ENCODE measurements at places on chromosomes 11 and 22. TPM values are rescaled to one million over a fixed set of nuclear protein-coding genes. Genes with fewer than 3 reads are reported as not detected.

- no peak for DNase-seq
Observed at GRCh38 chr22:25035715-25036114, 83.2 kb downstream of the KIAA1671 start.

GRCh38 chr22:43891360-43892182, at the start of gene PNPLA5:
PNPLA5 (minus strand) TSS chr22:43892013; CDS start chr22:43891880, 133 bp downstream.
- no peak for DNase-seq

The DRD4 gene
- 4.0 TPM for polyA plus RNA-seq

GRCh38 chr11:44877571-44878497, 72.8 kb downstream of the TP53I11 start:
- peak; percentile 28 for DNase-seq

The MFRP gene
- polyA plus RNA-seq = not detected

The BIRC3 gene
- polyA plus RNA-seq = 1.1 TPM

DNA sequence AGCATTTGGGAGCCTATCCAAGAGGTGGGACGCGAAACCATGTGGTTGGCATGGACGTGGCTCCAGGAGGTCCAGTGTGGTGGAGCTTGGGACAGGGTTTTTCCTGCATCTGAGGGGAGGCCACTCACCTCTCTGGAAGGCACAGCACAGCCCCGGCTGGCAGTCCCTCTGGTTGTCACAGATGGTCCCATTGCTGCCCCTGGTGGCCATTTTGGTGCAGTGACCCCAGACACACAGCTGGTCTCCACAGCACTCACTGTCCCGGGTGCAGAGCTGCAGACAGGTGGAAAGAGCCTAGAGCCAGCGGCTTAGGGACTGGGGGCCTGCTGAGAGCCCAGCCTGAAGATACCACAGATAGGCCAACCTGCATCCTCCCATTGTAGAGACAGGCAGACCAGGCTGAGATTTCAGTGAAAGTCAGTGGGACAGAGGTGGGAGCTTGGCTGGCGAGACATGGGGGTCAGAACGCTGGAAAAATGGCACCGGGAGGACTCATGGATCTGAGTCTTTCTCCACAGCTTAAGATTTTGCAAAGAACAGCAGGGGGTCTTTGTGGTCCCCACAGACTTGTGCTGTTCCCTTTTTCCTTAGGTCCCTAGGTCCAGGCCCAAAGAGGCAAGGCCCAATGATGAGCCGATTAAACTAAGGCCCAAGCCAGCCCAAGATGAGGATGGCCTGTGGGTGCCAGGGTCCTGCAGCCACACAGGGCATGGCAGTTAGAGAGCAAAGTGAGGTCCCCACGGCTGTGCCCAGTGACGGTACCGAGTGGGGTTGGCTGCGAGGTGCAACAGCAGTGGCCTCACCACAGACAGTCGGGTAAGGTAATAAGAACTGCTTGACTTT, 41.4 kb downstream of the DKK3 start:
- DNase-seq = no peak

DNA sequence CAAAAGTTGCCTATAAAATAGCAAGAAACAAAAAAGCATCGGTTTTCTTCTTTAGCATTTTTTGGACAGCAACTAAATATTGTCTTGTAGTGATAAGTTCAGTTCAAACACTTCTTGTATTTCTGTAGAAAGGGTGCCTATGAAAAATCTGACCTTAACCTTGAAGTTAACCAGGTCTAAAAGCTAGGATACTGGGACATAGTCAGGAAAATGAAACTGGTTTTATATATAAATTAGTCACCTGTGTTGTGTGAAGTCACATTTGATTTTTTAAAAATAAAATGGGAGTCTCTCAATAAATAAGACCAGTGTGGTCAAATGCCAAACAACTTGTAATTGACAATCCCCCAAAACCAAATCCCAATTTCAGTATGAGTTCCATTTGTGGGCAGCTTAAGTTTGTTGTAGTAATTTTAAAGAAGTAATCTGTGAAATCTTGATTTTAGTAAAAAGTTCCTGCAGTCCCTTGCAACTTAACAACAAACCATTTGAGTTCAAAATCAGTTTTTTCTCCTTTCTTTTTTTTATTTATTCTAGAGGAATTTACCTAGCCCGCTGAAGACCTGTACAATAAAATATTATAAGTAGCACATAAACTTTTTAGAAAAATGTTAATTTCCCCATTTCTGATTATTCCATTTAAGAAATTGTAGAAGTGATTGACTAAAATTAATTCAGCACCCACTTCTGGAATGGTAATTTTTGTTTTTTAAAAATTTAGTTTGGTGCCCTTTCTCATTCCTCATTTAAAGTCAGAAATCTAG, 84.5 kb upstream of the PPARA start:
- DNase-seq = no peak

DNA sequence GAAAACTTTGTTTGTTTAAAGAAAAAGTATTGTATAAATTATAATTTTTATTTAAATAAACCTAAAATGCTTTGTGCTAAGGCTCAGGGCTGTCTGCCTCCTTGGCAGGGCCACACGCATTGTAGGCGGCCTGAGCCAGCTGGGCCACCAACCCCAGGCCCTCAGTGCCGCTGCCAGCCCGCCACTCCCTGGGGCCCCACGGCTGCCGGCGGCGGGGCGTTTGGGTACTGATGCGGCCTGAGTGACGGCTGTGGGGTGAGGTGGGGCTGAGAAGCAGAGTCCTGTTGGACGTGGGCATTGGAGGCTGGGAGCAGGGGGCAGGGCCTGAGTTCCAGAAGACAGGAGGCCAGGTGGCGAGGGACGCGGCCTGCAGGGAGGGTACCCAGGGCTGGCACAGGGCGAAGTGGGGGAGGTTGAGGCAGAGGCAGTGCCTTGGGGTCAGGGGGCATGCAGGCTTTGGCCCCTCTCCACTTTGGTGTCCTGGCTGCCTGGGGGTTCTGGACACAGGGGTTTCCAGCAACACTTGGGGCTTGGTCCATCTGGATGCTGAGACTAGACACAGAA, 58.3 kb downstream of the CERK start:
- no peak for DNase-seq

DNA sequence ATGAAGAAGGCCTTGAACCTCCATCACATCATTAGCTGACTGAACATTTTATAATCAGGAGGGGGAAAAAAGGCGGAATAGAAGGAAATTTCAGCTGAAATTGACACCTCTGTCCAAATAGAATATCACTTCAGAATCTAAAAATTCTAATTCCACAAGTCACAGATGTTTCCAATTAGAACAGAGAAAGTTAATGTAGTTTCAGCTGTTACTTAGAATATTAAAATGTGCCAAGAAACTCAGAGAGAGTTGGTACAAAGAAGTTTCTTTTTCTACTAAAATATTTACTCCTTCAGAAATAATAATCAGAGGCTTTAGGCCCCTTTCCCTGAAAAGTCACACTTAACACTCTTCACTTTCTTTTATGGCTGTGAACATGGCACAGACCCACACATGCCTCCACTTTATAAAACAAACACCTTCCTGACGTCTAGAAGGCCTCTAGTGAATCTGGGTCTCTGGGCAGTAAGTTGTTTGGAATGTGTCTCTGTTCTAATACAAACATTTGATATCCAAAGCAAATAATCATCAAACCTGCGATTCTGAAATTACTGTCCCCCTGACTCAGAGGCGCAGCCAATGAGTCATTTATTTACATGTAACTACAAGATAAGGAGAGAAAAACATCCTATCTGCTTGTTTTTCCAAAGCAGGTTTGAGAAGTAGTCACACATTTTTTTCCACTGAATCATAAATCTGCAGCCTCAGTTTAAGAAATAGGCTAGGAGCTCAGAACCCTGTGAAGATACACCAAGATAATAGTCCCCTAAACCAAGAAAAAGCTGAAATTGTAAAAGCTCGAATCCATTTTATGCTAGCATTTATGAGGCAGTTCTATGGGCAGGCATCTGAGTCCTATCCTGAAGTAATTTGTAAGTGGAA, 148.4 kb downstream of the ME3 start:
- no peak for DNase-seq

- DNase-seq = no peak
Observed at GRCh38 chr11:14345668-14346067, 13.3 kb downstream of the RRAS2 start.

- DNase-seq = no peak
Observed at GRCh38 chr22:30523646-30524489, 18.4 kb upstream of the SEC14L4 start.

DNA sequence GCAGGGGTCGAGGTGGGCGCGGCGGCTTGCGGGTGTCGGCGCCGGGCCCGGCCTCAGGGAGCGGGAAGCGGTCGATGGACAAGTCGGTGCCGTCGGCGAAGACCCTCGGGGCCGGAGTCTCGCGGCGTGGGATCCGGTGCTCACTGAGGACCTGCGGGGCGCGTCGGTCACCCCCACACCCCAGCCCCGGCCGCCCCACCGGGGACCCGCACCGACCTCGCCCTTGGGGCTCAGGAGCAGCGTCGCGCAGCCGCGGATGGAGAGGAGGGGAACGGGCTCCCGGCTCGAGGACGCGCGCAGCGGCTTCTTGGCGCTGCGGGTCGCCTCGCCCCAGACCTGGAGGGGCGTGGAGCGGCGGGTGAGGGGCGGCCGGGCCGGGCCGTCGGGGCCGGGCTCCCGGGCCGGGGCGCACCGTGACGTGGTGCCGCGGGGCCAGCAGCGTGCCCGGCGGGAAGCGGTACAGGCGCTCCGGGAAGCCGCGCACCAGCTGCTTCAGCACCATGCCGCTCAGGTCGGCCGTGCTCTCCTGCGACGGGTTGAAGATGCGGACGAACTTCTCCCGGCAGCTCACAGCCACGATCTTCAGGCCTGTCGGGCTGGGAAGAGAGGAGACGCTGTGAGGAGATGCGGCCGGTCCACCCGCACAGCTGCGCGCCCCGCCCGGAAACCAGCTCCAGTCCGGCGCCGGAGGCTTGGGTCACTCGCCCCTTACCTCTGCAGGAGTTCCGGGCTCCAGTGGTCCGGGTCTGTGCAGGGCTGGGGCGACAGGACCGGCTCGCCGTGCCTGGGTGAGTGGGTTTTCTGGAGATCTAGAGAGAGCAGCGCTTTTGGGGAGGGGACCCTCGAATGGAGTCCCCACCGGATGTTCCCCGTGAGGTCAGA, 4.5 kb downstream of the LMNTD2 start:
- DNase-seq = no peak

- DNase-seq = no peak
Observed at GRCh38 chr22:44275631-44275995, 37.1 kb downstream of the SHISAL1 start.

DNA sequence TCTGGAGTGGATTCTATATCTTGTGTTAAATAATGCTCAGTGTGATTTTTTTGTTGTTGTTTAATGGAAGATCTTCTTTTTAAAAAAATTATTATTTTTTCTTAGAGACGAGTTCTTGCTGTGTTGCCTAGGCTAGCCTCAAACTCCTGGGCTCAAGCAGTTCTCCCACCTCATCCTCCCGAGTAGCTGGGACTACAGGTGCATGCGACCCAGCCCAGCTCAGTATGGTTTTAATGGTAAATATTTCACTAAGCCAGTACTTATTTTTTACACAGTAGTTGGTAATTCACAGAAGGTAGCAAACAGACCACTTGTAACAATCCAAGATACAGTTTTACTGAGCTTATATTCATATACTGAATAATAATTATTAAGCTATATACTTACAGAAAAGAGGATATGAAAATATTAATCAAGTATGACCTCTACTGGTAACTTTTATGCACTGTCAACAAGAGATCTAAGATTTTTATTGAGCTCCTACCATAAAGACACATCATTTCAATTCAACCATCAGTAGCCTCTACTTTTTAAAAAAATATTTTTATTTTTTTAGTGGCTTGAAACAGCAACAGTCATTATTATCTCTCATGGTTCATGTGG, 6.1 kb upstream of the CD59 start:
- DNase-seq = no peak

The KRTAP5-11 gene
- not detected for polyA plus RNA-seq

DNA sequence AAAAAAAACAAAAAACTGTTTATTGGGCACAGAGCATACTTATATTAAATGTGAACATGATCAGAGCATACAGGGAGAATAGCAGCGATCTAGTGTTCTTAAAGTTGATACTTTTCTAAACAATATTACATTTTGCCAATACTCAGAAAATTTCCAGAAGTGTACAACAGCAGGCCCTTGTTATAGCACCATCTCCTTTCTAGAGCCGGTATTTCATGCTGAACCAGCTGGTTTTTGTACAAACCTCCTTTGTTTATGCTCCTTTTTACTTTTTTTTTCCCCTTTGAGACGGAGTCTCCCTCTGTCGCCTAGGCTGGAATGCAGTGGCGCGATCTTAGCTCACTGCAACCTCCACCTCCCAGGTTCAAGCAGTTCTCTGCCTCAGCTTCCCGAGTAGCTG, 90.7 kb downstream of the PPP6R3 start:
- no peak for DNase-seq

- no peak for DNase-seq
Observed at GRCh38 chr22:26283330-26283729, 114.1 kb downstream of the SEZ6L start.

DNA sequence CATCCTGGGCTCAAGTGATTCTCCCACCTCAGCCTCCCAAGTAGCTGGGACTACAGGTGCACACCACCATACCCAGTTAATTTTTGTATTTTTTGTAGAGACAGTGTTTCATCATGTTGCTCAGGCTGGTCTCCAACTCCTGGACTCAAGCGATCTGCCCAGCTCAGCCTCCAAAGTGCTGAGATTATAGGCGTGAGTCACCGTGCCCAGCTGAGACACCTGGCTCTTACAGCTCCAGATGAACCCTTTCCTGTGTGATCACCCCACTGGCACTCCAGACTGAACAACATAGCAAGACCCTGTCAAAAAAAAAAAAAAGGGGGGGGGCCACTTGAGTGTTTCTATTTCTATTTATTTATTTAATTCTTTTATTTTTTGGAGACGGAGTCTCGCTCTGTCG, 1.0 kb upstream of the ADSL start:
- no peak for DNase-seq
